GM12892 (cell line): ENCODE measurements at places on chromosomes 3 and 15.

DNA sequence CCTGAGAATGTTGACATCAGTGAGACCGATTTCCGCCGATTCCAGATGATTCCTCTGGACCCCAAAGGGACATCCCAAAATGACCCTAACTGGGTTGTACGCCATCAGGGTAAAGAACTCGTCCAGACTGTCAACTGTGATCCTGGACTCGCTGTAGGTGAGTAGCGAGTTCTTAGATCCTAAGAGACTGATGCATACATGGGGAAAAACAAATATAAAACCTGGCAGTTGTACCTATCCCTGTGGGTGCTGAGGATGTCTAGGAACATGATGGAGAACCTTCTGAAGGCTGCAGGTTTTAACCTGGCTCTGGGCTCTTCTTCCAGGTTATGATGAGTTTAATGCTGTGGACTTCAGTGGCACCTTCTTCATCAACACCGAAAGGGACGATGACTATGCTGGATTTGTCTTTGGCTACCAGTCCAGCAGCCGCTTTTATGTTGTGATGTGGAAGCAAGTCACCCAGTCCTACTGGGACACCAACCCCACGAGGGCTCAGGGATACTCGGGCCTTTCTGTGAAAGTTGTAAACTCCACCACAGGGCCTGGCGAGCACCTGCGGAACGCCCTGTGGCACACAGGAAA is 12.3 kb downstream of the THBS1 start:
- DNase-seq: no peak

- DNase-seq: no peak
These were observed 124.3 kb upstream of the UMPS start for GRCh38 chr3:124605781-124606579.

DNA sequence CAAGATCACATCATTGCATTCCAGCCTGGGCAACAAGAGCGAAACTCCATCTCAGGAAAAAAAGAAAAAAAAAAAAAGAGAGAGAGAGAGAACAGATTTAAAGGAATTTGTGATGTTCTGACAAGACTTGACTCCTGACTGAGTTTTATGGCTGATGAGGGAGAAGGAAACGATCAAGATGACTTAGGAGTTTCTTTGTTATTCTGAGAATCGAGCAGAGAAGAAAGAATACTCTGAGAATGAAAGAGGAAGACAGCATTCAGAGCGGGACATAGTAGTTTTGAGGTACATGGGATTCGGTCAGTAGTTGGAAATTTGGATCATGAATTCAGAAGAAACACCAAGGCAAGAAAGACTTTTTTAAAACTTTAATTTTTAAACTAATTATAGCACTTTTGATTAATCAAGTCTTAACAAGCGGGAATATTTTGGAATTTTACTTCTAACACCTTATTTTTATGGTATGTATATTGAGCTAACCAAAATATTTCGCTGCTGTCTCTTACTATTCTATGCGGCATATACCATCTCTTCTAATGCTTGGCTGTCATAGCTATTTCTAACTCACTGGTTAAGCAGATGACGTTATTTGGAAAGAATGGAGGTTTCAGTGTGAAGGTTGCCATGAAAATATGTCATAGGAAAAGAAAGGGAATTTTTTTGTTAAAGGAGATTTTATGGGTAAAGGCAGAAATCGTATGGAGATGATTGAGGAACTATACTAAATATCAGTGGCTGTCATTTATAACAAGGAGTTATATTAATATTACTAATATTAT is 644.1 kb downstream of the RBMS3 start:
- no peak for DNase-seq

DNA sequence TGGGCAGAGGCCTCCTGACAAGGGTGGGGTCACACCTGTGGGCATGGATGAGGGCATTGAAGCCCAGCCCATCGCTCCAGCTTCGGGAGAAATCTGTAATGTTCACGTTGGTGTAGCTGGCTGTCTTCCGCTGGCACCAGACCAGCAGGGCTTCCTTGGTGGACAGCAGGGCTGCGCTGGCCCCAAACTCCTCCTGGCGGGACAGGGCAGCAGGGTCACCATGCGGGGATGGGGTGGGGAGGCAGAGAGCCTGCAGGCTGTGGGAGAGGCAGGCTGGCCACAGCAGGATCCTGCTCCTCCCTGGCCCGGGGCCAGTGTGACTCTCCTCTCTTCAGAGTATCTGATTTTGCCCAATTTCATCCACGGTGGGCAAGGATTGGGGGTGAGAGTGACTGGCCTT is 6.0 kb downstream of the SPTBN5 start:
- no peak for DNase-seq

GRCh38 chr3:18649666-18650363 is 224.7 kb upstream of the SATB1 start:
- no peak for DNase-seq

DNA sequence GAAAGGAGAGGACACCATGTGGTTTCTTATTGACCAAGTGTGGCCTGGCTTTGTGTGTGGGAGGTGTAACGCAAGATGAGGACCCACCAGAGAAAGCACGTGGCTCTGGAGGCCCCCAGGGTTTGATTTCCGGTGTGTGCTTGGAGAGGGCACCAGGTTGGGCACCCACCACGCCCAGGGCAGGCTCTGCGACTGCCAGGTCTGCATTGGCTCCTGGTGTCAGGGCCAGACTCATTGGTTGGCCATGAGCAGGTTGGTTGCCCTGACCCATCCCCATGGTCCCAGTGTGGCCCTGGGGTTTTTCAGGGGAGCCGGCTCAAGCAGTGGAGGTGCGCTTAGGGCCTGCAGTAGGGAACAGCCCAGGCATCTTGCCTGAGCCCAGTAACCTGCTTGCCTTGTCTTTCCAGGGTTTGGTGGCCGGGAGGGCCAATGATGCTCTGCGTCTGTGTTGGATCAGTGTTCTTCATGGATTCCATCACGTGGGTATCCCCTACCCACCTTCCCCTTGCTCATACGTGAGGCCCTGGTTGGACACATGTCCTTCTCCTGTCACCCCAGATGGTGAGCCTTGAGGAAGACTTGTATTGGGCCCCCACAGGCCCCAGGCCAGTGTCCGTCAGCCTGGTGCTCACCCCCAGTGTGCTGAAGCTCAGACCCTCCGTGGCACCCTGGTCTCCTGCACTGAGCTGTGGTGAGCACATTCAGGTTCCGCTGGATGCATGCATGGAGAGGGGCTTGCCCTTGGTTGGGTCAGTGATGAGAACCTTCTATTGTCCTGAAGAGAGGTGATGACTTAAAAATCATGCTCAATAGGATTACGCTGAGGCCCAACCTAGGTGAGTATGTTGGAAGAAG is 193.9 kb downstream of the UBE3A start:
- no peak for DNase-seq

DNA sequence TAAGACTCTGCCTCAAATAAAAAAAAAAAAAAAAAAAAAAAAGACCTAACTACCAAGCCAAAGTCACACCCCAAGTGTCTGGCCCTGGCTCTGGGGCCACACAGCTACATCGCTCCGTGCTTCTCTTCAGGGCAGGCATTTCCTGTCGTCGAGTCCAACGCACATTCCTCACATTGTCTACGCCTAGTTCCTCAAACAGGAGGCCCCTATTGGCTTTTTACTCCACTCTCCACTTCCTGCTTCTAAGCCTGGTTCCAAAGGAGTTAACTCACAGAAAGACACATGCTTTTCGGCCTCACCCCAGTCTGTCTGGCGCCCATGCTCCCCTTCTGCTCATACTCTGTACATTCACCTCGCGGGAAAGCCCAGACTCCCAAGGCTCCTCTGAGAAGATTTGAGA is 28.8 kb downstream of the KNG1 start:
- no peak for DNase-seq

GRCh38 chr3:195736866-195737490 is 16.2 kb downstream of the MUC20 start:
- DNase-seq: no peak

DNA sequence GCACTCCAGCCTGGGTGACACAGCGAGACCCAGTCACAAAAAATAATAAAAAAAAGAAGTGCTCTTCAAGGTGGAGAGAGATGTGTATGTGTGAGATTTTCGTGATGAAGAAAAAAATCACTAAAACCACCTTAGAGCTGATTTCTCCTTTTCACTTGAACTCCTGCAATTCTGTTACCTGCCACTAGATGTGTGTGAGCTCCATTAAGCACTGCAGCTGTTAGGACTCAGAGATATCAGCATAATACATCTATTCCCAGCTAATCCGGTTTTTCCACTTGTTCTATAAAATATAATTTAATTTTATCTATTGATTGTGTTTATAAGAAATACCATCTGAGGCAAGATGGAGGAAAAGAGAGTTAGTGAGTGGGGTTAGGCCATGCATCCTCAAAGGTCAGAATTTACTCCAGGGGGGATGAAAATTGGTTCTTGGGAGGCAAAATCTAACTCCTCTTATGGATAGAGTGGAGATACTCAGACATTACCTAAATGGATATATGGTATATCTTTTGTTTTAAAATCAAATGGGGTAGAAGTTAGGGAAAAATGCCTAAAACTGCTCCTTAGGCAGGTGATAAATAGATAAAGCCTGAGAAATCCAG is 152.7 kb downstream of the IL20RB start:
- DNase-seq: no peak

GRCh38 chr3:190534986-190535385 is 21.1 kb downstream of the IL1RAP start:
- DNase-seq: no peak
